Vagina (tissue), 2 donors: ENCODE measurements at places on chromosomes 12 and 14.

DNA sequence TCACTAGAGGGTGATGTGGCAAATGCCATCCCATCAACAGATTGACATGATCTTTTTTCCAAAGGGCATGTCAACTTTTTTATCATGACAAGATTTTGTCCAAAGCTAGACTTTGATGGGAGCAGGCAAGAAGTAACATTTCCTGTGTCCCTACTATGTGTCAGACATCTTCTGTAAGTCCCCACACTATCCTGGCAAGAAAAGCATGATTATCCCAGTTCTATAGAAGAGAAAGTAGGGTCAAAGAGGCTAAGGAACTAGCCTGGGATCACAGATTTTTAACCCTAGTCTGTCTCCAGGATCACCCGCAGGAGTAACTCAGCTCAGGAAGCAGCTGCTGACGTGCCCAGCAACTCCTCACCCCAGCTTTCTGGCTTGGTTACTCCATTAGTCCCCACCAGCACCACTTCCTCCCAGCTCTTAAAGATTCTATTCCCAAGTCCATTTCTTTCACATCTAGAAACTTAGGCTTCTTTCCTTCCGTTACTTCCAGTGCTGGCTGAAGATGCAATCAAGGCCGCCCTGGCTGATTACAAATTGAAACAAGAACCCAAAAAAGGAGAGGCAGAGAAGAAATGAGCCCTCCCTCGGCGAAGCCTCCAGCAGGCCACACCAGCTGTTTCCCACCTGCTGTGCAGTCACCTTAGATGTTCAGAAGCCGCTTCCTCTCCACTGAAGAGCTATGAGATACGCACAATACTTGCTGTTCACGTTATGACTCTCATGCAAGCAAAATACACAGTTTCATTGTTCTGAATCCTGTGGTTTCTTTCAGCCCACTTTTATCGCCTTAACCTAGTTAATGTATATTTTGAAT, 6.2 kb downstream of the ISCU start:
- no peak for DNase-seq

- no peak for DNase-seq
These were observed 4.9 kb downstream of the HRK start for GRCh38 chr12:116876151-116876869.

DNA sequence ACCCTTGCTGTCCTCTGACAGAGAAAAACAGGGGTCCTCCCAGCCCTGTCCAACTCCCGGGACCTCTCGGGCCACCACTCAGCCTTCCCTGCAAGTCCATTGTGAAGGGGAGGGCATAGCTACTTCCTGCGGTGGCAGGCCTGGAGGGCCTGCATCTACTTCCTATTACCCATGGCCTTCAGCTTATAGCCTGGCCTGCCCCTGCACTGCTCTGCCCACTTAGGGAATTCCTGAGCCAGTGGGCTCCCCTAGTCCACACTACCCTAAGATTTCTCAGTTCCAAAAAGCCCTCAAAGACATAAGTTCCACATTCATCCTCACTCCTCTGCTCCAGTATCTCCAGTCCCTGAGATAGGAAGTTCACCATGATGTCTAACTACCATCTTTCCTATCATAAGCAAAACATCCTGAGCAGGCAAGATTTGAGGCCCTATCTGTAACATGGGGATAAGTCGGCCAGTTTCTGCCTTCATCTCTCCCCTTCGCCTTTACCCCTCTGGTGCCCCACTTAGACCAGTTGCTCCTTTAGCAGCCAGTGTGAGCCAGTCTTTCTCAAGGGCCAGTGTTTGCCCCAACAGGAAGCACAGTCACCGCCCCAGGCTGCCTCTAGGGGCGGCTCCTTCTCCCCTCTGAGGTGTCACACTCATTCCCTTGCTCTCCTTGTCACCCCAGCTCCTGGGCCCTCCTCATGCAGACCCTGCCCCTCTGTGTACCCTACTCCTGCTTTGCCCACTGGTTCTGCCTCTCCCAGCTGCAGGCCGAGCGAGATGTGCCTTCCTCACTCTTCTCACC, 10.9 kb downstream of the HDAC7 start:
- no peak for DNase-seq

DNA sequence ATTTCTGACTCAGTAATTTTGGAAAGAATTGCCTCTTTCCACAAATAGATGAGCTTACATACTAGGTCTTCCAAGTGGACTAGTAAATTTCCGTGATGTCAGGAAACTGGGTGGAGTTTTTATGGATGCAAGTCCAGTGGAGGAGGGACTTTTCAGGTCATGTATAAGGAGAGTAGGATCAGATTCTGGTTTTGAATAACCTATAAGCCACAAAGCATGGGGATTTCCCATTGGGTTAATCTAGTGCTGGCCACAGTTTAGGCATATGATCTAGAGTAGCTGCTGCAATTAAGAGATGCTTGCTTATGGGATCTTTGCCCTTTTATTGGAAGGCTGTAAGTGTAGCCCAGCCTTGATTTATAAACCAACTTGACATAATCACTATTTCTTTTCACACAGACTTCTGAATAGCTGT, 33.8 kb downstream of the STK38L start:
- DNase-seq = no peak

- DNase-seq = no peak
These were observed 54.3 kb upstream of the OVCH1 start for GRCh38 chr12:29551812-29552211.

DNA sequence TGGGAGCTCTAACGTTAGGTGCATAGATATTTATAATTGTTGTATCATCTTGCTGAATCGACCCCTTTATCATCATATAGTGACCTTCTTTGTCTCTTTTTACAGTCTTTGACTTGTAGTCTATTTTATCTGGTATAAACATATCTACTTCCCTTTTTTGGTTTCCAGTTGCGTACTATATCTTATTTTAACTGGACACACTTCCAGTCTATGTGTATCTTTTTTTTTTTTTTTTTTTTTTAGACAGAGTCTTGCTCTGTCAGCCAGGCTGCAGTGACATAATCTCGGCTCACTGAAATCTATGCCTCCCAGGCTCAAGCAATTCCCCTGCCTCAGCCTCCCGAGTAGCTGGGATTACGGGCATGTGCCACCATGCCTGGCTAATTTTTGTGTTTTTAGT, 41.9 kb upstream of the ZFP36L1 start:
- no peak for DNase-seq

- DNase-seq = no peak
These were observed 93.9 kb downstream of the SLC38A1 start for GRCh38 chr12:46174919-46175318.

DNA sequence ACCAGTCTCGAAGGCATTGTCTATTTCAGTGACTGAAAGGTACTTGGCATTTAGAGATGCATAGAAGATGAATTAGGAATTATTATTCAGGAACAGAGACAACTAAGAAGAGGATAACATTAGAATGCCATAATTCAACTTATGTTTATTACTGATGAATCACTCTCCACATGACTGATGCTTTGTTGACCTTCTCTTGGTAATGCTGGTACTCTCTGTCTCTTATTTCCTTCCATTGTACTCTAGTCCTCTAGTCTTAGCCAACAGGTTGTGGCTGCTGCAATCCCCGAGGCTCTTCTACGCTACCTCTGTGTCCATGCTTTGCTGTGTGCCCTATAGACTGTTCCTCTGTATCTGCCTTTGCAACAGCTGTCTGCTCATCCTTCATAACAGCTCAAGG, 652.9 kb downstream of the NRXN3 start:
- no peak for DNase-seq

- DNase-seq = no peak
These were observed 119.3 kb upstream of the OVCH1 start for GRCh38 chr12:29616664-29617406.

DNA sequence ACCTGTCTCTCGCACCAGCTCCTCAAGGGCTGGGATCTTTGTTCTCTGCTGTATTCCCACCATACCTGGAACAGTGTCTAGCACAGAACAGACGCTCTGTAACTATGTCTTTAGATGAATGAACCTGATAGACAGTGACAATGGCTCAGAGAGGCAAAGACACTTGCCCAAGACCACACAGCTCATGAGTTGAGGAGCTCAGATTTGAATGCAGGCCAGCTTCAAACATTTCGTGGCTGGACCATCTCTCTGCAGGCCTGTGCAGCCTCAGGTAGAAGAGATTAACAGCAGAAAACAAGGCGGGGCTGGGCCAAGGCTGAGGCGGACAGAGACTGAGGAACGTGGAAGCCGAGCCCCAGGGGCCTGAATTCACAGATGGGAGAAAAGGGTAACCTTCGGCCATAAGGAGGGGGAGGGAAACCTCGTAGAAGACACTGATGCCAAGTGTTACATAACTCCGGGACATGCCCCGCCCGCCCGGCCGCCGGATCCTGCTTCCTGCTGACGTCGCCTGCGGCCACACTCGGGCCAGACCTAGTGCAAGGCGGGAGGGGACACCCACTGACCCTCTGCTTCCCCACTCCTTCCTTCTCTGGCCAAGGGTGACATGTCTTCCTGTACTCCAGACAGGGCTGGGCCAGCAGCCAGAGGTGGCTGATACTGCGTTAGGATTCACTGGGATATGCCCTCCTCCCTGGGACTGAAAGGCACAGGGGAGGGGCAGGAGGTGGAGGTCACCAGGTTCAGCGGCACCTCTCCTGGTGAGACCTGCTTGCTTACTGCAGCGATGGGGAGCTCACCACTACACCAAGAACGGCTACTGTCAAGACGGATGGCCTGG, 86.8 kb downstream of the RFLNA start:
- DNase-seq = no peak

GRCh38 chr14:88492272-88493089, 62.3 kb downstream of the PTPN21 start:
- DNase-seq = no peak

DNA sequence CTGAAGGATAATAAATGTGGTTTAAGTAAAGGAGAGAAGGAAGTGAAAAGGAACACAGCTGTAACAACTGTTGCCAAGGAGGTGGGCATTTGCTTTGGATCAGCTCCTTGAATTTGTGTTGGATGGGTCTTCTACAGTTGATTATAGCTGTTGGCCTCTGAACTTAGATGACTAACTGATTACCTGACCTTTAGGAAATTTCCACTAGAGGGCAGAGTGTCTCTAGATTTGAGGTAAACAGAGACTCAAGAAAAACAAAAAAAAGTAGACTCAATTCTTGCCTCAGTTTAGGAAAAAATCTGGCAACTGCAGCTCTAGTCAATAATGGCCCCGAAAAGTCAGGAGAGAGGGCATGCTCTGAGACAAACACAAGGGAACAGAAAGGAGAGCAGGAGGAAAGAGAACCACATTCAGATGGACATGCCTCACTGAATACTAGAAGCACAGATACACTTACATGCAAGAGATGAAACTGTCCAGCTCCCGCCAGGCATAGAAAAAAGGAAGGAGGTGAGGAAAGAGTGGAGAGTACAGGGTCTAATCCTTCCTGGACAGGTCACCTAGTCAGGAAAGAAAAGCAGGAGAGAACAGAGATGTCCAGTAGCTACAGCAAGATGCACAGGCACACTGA, 20.6 kb downstream of the COX14 start:
- no peak for DNase-seq

- no peak for DNase-seq
These were observed 38.7 kb upstream of the CRY1 start for GRCh38 chr12:107131832-107132616.

DNA sequence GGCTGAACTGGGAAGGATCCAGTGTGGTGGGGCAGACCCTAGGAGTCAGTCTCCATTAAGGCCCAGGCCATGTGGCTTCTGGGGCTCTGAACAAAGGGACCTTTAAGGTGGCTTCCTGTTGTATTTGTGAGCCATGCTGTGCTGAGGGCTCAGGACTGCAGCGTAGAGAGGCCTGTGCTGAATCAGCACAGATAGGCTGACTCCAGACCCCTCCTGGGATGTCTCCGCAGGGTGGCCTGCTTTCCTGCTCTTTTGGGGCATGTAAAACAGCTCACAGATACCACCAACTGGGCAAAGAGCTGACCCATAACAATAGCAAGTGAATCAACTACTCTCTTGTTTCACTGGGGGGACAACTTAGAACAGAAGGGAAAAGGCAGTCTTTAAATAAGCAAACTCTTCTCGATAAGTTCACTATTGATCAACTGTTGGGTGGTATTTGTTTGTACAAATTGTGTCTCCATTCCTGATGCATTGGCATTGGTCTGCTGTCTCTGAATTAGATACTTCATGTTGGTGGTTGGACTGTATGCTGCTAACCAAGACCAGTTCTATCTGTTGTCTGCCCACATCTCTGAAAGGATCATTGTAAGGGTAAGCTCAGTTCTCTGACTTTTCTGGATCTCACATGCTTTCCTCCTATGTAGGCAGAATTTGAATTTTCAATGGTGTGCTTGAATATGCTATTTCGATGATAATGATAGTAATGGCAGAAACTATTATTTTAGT, 71.8 kb downstream of the MYRFL start:
- no peak for DNase-seq

DNA sequence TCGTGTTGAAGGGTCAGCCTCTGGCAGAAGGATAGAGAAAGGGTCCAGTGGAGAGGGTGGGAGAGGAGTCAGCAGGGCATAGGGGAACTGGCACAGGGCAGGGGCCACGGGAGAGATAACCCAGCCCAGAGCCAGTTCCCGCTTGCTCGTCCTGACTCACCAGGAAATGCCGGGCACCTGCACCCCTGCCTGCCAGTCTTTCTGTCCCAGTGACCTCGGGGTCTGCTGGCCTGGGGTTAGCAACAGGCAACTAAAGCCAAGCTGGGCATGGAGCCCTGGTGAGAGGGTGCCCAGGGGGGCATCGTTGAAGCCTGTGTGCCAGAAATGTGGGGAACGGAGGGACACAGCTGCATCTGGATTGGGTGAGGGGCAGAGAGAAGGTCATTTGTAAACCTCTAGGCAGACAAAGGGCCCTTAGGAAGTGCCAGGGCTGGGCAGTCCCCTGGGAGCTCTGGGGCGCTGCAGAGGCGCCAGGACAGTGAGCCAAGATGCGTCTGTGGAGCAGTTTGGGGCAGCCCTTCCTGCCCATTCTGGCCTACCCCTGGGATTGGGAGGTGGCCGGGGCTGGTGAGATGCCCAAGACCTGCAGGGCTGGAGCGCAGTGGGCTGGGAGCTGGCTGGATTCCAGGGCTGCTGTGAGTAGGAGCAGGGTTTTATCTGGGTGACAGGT, 5.5 kb downstream of the TNFAIP2 start:
- DNase-seq = no peak
